ENCODE measurements at places on chromosomes 13 and 19.

DNA sequence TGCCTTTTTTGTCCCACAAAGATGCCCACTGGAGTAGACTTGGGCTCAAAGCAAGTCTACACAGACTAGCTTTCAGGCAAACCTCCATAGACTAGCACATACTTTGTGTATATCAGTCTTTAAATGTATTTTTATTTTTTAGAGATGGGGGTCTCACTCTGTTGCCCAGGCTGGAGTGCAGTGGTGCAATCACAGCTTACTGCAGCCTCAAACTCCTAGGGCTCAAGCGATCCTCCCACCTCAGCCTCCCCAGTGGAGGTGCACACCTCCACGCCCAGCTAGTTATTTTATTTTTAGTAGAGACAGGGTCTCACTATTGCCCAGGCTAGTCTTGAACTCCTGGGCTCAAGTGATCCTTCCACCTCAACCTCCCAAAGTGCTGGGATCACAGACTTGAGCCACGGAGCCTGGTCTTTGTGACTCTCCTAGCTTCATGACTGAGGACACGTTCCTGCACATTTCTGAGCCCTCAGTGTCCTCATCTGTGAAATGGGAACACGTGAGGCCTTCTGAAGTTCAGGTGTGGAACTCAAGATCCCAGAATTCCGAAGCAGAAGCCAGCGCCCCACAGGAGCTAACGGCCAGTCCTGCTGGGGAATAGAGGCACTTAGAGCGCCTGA is 5.1 kb upstream of the TPM4 start:
- H3K4me3 ChIP-seq: no peak overlapping the region
- DNase-seq: no peak
- no peaks in the 10 kb centered on the region for H3K27me3 ChIP-seq
- H3K27ac ChIP-seq: no peak overlapping the region

DNA sequence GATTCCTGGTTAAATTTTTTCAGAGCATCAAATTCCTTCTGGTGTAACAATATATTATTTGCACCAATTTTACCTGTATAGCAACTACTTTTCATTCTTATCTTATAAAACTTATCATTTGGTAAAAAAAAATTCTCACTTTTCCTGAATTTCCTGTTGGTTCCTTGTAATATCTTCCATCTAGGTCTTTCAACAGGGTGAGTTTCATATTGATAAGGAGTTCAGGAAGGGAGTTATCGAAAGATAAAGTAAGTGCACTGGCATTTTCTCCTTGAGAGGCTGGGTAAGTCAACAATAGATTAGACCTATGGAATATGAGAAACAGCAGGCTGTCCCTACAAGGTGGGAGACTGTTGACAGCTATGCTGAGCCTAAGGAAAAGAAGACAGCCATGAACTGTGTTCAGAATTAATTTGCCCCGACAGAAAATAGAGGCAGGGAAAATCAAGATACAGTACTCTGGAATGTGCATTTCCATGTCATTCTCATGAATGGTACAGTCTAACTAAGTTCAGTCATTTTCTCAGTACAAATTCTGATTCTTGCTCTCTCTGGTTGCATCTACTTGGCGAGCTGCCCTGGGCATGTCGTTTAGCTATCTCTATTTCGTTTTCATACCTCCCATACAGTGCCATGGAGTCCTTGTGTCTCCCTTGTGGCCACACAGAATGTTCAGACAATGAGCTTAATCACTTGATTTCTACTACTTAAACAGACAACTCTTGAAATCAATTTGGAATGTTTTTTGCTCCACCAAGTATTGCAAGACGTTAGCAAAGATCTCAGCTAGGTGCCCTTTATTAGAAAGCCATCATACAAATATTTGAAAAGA is 9.9 kb downstream of the IGFL1 start:
- DNase-seq: no peak
- peaks cover 31% of the 10 kb centered on the region for H3K27me3 ChIP-seq
- no peak overlapping the region for H3K4me3 ChIP-seq
- no peaks in the 10 kb centered on the region for H3K36me3 ChIP-seq
- peaks cover 10% of the 10 kb centered on the region for H3K4me1 ChIP-seq

DNA sequence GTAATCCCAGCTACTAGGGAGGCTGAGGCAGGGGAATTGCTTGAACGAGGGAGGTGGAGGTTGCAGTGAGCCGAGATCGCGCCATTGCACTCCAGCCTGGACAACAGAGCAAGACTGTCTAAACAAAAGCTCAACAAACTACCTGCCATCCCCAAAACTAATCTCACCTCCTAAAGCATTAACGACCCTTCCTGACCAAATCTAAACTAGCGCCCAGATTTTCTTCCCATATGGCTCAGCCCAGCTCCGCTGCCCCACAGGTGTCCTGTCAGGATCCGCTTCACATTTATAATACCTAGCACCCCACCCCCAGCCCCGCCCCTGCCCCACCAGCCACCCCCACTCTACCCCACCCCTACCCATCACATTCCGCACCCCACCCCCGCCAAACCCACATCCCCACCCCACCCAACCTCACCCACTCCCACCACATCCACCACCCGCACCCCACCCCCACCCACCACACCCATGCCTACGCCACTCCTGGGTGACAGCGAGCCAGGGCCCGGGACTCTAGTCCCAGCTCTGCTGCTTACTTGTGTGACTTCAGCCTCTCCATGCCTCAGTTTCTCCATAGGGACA is 599 bp downstream of the C19orf12 start:
- peak overlapping the region; percentile 91 for H3K27ac ChIP-seq
- peak overlapping the region; percentile 95 for H3K4me3 ChIP-seq
- peaks cover 13% of the 10 kb centered on the region for H3K4me1 ChIP-seq
- no peak for DNase-seq

GRCh38 chr13:99967498-99967868 is 4.1 kb downstream of the ZIC5 start:
- no peak overlapping the region for H3K27ac ChIP-seq
- peaks cover 15% of the 10 kb centered on the region for H3K4me1 ChIP-seq
- DNase-seq: no peak
- H3K4me3 ChIP-seq: no peak overlapping the region
- no peaks in the 10 kb centered on the region for H3K36me3 ChIP-seq

DNA sequence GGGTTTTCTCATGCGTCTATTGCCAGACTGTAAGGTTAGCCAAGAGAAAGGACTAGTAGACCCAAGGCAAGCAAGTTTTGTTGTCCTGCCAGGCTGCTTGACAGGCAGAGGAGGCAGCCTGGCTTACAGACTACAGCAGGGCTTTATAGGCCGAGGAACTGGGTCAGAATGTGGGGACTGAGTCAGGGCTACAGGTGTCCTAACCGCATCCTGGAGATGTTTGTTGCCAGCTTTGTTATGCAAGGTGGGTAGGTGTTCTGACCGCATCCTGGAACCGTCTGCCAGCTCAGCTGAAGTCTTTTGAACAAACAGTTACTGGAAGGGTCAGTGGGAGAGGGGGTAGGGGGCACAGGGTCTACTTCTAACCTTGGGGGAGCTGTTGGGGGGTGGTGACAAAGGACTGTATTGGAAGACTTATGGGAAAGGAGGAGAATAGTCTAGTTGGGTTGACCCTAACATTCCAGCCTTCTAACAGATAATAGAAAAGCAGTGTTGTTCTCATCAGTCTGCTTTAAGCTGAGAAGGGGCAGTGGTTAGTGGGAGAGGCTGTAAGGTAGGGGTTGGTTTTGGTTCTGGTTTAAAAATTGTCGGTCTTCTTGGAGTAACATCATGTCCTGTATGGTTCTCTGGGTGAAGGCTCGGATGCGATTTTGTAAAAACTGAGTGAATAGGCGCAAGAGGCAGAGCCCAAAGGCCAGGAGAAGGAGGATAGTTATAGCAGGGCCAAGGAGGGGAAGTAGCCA is 913.8 kb upstream of the SLITRK5 start:
- H3K36me3 ChIP-seq: no peaks in the 10 kb centered on the region
- no peaks in the 10 kb centered on the region for H3K27me3 ChIP-seq
- H3K4me1 ChIP-seq: no peaks in the 10 kb centered on the region
- H3K4me3 ChIP-seq: no peak overlapping the region
- no peak overlapping the region for H3K27ac ChIP-seq

DNA sequence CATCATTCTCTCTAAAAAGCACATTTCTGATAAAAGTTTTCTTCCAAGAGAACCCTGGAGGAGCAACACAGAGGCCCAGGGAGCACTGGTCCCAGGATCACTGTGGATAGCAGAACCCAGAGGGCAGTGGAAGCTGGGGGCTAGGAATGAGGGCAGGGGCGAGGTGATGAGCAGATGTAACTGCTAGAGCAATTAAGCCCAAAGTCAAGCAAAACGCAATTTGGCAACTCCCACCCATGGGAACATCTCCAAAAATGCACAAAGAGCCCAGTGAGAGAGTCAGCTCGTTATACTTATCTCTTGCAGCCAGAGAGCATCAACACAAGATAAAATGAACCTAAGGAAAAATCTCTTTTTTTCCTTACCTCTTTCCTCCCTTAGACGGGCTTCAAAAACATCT is 284.2 kb downstream of the TBC1D4 start:
- no peak overlapping the region for H3K4me3 ChIP-seq
- H3K27me3 ChIP-seq: 0 out of 2 replicates have a peak, but pooled peaks cover 3% of the 10 kb centered on the region
- H3K36me3 ChIP-seq: no peaks in the 10 kb centered on the region
- no peak overlapping the region for H3K27ac ChIP-seq

DNA sequence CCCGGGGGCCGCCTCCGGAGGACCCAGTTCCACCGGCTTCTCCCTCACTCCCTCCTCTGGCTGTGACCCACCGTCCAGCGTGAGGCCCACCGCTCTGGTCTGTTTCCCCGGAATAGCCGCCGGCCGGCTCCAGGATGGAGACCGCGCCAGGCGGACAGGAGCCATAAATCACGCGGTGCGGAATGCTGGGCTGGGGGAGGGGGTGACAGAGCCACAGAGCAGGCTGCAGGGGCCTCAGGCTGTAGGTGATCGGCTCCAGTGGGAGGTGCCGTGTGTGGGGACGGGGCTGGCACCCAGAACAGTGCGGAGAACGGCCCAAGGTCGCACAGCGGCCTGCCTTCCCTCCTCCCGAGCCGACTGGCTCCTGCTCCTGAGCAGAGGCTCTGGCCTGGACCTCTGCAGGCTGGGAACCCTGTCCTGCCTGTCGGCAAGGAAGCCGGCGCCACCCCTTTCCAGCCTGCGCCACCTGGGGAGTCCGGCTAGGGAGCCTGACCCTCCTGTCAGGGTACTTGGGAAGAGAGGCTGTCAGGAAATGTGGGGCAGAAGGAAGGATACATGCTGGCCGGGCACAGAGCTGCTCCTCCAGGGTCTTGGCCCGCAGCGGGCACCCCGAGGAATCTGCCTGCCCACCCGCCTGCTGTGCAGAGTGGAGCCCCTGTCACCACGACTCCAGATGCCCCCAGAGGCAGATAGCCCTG is 8.3 kb downstream of the PIAS4 start:
- no peaks in the 10 kb centered on the region for H3K4me1 ChIP-seq
- H3K27ac ChIP-seq: no peak overlapping the region
- H3K36me3 ChIP-seq: peaks cover 54% of the 10 kb centered on the region
- no peak for DNase-seq

DNA sequence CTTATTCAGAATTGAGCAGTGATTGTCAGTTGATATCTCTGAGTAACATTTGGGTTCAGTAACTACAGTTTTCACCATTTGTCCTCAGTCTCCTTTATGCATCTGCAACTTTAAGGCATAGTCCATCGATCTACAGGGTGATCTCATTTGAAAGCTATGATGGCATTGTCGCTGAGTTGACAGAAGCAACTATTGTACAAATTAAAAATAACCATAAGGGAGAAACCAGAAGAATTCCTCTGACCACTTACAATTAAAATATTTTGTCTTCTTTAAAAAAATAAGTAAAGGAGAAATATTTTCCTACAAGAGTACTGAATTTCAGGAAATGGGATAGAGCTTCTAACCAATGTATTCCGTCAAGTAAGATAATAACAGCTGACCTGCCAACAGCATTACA is 30.6 kb downstream of the RAP2A start:
- no peak overlapping the region for H3K27ac ChIP-seq
- DNase-seq: no peak
- peaks cover 9% of the 10 kb centered on the region for H3K4me1 ChIP-seq
- H3K4me3 ChIP-seq: no peak overlapping the region
- H3K36me3 ChIP-seq: peaks cover 6% of the 10 kb centered on the region
- H3K27me3 ChIP-seq: no peaks in the 10 kb centered on the region

DNA sequence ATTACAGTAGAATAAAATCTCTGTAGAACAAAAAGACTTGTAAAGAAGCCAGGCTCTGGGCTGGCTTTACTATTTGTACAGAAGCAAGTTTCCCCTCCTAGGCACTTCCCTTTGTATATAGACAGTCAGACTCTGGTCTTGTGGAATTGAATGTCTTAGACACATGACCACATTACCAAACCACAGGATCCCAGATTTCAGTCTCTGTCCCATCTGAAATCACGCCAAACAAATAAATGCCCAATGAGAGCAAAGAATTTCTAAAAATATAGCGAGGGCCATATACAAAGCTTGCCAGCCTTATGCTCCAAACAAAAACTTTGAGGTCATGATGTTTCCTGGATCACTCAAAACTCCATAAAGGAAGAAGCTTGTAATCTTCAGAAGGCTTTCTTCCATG is 23.9 kb downstream of the CCDC70 start:
- H3K27me3 ChIP-seq: no peaks in the 10 kb centered on the region
- no peaks in the 10 kb centered on the region for H3K36me3 ChIP-seq
- H3K4me1 ChIP-seq: no peaks in the 10 kb centered on the region

DNA sequence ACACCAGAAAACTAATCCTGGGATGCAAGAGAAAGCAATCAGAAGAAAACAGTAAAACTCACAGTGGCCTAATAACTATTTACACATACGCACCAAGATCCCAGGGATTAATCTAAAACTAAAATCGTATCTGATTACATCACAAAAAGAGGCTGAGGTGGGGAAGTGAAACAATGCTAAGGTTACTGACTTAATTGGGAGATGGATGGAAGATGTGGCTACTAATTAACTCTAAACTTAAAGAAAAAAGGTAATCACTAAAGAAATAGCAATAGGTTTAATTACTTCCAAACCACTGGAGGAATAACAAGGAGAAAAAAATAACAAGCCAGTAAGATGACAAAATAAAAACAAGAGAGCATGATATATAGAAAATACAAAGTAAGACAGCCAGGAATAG is 50.4 kb downstream of the NUFIP1 start:
- H3K27ac ChIP-seq: no peak overlapping the region
- no peak overlapping the region for H3K4me3 ChIP-seq
- H3K27me3 ChIP-seq: no peaks in the 10 kb centered on the region

DNA sequence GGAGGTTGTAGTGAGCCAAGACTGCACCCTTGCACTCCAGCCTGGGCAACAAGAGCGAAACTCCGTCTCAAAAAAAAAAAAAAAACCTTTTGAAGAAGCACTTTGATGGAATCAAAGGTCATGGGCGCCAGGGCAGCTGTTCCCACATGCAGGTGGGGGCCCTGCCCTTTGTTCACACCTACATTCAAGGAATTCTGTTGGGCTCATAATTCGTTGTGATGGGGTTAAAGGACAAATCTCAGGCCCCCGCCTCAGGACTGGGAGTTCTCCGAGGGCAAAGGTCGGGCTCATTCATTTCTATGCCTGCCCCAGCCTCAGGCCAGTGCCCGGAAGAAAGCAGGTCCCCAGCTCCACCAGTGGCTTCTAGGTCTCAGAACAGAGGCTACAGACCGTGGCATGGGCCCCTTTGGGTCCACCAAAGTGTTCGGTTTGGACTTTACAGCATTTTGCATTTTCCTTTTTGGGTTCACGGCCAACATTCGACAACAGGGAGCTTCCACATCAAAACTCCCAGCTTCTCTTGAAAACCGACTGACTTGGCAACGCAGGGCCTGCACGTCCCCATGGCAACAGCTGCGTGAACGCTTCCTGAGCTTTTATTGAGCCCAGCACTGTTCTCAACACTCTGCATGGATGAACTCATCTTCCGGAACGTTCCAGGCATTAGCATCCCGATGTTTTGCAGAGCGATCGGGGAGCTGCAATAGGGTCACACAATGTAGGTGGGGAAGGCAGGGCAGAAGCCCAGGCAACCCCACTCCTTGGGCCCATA is 10.1 kb upstream of the GTF2F1 start:
- no peak overlapping the region for H3K27ac ChIP-seq
- no peaks in the 10 kb centered on the region for H3K4me1 ChIP-seq
- DNase-seq: no peak
- H3K4me3 ChIP-seq: no peak overlapping the region
- H3K36me3 ChIP-seq: no peaks in the 10 kb centered on the region
